ENCODE measurements at places on chromosomes 7 and 10.

GRCh38 chr10:49225218-49225876 lies 37.2 kb upstream of the TMEM273 start:
- DNase-seq = no peak

DNA sequence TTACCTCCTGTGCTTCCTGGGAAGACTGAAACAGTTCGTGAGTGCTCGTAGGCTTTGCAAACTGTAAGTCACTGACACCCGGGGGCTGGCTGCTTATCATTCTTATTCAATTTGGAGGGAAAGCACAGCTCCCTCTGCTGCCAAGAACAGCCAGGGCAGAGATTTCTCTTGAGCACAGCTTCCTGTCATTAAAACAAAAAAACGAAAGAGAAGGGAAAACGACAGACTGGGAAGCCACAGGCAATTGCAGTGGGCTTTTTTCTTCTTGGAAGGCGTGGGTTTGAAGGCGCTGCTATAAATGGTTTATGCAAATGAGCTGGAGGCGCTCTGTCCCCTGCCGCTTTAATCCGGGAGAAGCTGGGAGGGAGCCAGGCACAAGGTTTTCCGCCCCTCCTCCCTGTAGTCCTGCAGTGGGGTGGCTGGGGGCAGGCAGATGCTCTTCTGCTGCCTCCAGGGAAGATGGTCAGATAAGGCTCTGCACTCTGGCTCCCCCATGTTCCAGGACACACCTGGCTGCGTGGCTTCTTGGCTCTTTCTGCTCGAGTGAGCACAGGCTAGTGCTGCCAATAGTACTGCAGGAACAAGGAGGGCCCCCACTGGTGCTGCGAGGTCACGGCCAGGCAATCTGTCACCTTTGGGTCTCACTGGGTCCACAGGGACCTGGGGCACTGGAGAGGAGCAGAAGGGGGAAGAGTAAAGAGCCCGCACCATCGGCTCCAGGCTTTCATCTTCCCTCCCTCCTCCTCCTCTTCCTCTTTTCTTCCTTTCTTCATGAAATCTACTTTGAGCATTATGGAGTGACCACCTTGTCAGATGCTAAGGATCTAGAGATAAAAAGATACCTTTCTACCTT lies 49.5 kb downstream of the NEURL1 start:
- peak; percentile 32 for DNase-seq

DNA sequence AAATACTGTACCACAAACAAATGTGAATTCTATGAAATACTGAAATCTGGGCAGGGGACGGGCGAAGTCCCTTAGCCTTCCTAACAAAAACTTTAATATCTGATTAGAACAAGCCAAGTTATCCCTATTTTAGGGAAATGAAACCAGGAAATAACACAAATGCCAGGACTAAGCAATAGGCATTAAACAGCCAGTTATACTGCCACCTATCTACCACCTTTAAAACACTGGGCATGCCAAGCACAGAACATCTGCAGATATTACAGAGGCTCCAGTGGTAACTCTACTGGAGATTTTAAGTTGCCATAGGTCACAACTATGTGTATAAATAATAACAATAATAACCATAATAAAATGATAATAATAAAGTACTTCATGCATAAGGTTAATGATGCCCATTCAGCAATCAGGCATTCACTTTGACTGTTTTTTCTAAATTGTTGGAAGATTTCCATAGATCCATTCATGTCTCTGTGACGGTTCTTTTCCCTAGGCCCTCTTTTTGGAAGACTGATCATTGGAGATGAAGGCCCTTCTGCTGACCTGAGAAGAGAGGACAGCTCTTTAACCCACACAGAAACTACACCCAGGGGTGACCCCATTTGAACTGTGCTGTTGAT lies 195.7 kb downstream of the CACNA2D1 start:
- no peak for DNase-seq

GRCh38 chr7:50462361-50462760 lies 12.2 kb upstream of the FIGNL1 start:
- no peak for DNase-seq

GRCh38 chr10:71079761-71080380 lies 132.5 kb upstream of the UNC5B start:
- DNase-seq = no peak

GRCh38 chr10:128062881-128063563 lies 63.2 kb downstream of the MKI67 start:
- DNase-seq = peak; percentile 78

DNA sequence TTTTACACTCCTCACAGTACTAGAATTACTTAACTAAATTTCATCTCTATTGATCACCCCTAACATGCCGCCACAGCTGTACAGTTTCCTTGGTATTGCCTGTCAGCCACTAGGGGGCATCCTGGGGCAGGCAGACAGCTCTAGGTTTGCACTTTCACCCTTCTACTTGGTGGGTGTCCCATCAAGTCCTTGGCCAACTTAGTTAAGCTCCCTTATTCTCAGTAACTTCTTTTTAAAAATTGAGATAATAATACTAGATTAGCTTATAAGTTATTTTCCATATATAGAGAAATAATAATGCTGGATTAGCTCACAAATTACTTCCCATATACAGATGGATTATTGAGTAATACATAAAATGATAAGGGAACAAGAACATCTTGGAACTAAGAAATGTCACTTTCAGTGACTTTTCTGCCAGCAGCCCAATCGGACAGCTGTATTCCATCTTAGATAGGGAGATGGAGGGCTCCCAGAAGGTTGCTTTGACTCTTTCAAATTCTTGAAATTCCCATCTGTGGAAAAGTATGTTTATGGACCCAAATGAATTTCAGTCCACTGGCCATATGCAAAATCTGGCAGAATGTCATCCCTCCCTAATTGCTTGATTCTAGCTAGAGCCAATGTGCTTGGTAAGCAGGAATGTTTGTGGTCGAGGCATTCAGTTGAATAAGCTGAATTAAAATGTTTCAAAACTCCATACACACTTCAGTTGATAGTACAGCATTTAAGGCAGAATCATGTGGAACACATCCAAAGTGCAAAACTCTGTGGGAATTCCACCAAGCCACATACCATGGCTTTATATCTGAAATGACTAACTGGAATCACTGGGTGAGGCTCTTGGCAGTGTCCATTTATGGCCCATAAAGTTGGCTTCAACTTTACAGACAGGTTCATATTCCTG lies 309.7 kb downstream of the CSTF2T start:
- peak; percentile 27 for DNase-seq

GRCh38 chr10:43801626-43802025 lies 152.9 kb upstream of the ZNF32 start:
- no peak for DNase-seq

GRCh38 chr7:102390697-102391484 lies 5.3 kb upstream of the PRKRIP1 start:
- DNase-seq = peak; percentile 73

- no peak for DNase-seq
These were observed 391.7 kb downstream of the KCNMA1 start for GRCh38 chr10:77245953-77246352.

DNA sequence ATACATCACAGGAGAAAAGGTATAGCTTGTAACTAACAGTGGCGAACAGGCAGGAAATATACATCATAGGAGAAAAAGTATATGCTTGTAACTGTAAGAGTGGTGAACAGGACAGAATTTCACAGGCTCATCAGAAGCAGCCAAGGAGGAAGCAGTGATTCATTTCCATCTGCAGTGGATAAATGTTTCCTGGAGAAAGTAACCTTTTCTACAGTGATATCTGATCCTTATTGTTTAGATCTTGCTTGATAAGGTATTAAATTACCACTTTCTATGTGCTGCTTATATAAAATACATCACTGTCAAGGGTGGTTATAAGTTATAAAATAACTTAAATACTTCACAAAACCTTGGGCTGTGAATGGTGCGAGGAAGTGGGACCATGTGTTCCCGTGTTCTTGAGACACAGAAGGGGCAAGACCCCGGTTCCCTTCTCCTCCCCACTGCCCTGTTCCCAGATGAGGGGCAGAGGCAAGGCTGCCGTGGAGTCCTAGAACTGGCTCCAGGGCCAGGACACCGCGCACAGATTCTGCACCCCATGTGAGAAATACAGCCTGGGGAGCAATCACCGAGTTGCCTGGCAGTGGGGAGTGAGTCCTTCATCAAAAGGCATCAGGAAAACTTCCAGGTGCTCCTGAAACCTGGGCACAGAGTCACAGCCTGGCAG lies 135.2 kb downstream of the DIP2C start:
- DNase-seq = no peak

- DNase-seq = no peak
These were observed at the start of gene CTBP2 for GRCh38 chr10:125159932-125160855. Gene CTBP2 (minus strand): TSS chr10:125160563.

- DNase-seq = no peak
These were observed 101.9 kb upstream of the NPS start for GRCh38 chr10:127447197-127447596.

GRCh38 chr7:101378751-101379174 lies 16.1 kb downstream of the COL26A1 start:
- DNase-seq = no peak

DNA sequence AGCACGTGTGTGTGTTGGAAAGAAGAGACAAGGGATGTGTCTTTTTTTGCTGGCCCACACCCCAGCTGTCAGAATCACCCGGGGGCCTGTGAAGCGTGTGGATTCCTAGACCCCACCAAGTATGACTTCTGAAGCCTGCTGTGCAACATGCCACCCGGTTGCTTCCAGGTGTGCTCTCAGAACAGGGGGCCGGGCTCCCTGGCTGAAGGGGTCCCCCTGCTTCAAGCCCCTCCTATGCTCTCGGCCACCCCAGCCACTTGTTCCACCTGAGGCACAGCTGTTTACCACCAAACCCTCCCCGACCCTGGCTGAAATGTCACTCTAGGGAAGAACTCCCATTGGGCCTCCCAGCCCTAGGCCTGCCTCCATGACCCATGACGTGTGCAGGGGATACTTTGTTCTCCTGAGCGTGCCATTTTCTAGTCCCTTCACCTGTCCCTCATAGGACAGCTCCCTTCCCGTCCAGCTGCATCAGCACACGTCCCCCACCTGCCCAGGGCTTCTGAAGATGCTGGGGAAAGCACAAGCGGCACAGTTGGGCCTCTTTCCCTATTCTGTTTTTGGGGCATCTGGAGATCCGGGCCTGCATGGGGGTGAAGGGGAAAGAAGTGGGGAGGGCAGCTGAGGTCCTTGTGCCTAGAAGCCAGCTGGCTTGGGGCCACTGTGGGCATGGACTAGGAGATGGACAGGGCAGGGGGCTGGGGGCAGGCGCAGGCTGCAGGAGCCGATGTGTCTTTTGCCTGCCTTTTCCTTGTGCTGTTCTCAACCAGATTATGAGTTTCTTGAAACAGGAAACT lies 33.3 kb downstream of the CRHR2 start:
- no peak for DNase-seq

DNA sequence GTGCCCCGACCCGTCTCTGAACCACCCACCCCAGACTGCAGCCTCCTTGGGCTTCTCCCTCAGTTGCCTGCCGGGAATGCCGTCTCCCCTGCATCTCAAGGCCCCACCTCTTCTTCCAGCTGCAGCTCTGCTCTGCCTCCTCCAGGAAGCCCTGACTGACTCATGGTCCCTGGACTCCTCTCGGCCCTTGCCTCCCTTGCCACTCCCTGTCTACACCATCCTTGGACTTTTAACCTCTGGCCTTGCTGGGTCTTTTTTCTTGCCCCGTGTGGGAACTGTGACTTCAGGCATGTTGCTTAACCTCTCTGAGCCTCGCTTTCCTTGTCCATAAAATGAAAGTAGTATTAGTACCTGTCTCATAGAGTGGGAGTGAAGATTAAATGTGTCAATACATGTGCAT lies 56.3 kb downstream of the C10orf105 start:
- DNase-seq = no peak

GRCh38 chr7:42699380-42700178 lies 212.3 kb downstream of the C7orf25 start:
- DNase-seq = no peak

GRCh38 chr7:159023206-159023605 lies 121.5 kb downstream of the VIPR2 start:
- no peak for DNase-seq

- no peak for DNase-seq
These were observed 244.7 kb upstream of the RHOBTB1 start for GRCh38 chr10:61188691-61189090.

DNA sequence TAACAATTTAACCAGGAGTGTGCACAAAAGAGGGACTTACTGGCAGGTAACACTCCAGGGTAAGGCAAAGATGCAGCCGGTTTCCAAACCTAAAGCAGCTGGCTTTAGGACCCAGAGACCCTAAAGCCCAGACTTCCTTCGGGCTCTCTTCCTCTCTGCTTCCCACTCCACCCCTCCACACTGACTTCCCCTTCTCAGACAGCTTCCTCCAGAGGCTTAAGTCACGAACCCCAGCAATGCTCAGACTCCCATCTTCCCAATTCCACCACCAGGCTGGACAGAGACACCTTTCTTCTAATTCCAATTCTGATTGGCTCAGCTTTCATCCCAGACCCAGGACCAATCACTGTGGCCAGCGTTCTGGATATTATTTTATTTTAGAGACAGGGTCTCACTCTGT lies 24.8 kb downstream of the STYXL1 start:
- no peak for DNase-seq

DNA sequence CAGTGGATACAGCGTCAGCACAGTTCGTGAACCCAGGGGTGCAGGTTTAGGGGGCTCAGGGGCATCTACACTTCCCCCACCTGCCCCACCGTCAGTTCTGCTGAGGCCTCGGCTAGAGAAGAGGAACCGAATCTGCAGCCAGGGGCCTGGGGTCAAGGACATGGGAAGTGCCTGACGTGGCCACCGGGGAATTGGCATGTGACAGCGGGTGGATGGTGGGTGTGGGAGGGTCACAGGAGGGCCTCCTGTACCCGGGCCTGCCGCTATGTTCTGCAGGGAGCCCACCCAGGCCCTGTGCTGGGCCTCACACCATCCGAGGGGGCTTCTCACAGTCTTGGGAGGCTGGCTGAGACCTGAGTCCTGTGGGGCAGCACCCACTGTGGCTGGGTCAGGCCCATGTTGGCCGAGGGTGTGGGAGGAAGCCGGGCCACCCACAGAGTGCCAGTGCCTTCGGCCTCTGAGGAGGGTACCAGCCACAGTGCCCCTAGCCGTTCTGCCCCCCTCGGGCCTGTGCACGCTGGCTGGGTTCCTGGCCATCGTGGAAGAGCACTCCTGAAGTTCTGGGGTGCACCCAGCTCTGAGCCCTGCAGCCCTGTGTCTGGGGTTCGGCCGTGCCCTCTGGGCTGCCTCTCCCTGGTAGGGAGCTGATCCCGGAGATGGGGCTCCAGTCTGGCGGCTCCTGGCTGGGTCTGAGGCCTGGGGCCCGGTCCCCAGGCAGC lies 5.9 kb downstream of the TTYH3 start:
- DNase-seq = peak; percentile 4

- DNase-seq = no peak
These were observed 1.3 kb downstream of the CUTC start for GRCh38 chr10:99733366-99733765.

GRCh38 chr10:129398711-129399141 lies 68.3 kb upstream of the MGMT start:
- no peak for DNase-seq

GRCh38 chr10:93917821-93918220 lies 24.0 kb downstream of the SLC35G1 start:
- DNase-seq = no peak

DNA sequence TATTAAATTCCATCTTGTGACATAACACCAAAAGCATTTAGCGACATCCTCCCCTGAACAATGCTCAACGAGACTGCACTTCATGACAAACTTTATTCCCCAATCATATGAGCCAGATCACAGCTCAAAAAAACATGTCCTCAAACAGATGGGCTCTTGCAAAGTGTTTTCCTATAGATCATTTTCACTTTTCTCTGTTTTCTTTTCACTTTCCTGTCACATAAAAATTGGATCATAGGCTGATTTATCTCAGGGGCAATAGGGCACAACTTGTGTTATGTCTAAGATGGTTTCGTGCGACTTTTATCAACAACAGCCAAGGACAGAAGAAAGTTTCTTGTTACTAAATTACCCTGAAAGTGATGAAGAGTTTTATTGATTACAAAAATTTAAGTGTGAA lies 206.1 kb downstream of the WDR11 start:
- no peak for DNase-seq
